ENCODE measurements at places on chromosomes 2 and 18.

DNA sequence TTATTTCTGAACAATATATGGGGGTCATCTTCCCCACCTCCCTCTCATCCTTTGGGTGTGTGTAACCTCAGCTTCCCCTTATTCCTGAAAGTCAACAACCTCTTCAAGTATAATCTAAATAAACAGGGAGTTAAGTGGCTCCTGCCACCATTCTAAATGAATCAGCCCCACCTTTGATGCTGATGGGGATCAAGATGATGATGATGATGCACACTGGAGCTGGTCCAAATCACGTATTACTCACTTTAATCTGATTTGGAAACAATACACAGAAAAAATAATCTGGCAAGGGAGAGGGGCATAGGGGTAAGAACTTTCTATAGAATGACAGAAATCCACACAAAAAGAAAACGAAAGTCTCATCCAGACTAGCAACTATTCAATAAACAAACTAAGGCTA, 7.1 kb downstream of the ACVR1 start:
- no peak for DNase-seq

DNA sequence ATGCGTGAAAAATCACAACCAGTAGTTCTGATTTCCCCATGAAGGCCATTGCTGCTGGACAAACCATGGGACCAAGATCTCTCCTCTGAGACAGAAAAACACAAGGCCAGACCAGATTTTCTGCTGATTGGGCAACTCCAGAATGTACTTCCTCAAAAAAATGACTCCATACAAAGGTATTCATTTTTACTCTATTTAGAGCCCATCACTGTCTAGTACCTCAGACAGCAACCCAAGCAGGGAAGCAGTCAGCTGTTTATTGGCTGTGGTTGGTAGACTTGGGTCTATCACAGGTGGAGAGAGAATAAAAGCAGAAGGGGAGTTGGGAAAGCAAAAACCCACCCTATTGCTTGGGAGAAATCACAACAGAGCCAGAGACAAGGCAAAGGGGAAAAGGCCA, 219.9 kb downstream of the PIK3C3 start:
- no peak for DNase-seq

DNA sequence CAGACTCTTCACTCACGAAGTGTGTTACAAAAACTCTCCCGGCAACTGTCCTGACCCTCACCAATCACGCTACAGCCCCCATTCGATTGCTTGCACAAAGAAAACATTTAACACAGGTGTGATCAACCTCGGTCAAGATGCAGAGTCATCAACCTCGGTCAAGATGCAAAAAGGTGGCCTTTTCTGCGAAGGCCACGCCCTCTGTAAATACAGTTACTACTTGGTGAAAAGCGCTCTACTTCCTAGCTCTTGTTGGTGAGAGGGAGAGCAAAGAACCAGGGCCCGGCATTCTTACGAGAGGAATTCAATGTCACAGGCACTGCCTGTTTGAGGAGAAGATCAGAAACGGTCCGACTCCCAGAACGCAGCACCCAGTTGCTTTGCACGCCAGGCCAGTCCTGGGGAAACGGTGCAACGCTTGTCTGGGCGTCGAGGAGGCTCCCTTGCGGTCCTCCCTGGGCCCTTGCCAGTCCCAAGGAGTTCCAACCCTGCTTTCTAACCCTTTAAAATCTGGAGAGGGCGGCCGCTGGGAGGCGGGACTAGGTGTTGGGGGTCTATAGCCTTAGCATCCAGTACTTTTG, 1.9 kb downstream of the PIEZO2 start:
- DNase-seq, result no peak

- no peak for DNase-seq
Observed at GRCh38 chr2:240640939-240641338, 15.7 kb downstream of the GPR35 start.

GRCh38 chr2:88161446-88162244, 8.5 kb upstream of the THNSL2 start:
- DNase-seq, result no peak

GRCh38 chr2:715854-716560, 38.8 kb upstream of the TMEM18 start:
- no peak for DNase-seq

- DNase-seq, result no peak
Observed at GRCh38 chr2:4408321-4408720, 704.9 kb downstream of the DCDC2C start.

DNA sequence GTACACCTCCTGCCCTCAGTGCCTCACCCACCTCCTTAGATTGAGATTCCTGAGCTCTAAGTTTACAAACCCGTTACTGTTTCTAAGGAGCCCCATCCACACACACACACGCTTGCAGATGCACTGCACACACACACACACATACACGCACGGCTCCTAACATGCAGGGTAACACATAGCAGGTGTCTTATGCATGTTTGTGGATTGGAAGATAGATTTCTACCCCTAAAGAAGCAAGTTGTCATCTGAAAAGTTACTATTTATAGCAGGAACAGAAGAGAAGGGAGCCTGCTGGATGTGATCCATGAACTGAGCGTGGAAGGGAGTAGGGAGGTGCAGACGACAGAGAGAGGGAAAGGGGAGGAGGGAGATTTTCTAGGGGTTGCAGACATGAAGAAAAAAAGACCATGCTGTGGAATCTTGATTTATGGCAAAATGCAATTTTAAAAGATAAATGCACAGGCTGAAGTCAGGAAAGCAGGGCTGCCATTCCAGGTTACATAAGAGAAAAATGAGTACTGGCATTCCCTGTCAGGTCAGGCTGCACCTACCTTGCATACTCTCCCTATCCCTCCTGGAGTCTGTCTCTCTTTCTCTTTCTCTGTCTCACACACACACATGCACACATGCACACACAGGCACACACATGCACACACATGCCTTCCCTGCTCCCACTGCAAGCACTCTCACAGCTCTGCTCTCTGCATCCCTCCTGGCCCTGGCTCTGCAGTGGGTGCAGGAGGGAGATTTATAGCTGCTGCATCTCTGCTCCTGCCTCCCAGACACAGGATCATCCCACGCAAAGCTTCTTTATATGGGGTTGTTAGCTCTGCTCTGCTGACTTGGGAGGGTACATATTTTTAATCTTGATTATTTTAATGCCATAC, 192.6 kb upstream of the MYT1L start:
- no peak for DNase-seq

GRCh38 chr2:9473308-9473984, 905 bp upstream of the IAH1 start:
- peak; percentile 33 for DNase-seq

DNA sequence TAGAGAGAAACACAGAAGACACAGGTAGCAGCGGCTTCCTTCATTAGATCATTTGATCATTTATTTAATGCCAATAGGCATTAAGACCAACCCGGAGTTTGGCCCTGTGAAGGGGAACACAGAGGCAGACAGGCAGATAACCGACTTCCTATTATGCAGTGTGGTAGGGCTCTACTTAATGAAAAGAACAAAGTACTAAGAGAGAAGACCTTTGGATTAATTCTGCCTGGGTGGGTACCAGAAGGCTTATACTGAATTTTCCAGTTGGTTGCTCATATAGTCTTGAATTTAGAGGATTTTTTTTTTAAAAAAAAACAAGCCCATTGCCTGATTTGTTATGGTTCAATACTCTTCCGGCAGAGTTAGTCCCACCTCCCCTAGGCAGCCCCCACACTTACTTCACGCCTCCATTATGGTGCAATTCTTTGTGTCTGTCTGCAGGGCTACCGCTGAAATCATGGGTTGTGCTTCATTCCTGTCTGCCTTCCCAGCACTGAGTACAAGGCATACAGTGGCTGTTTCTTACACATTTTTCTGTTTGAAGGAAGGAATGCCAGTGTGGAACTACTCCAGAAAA, 244.3 kb upstream of the APCDD1 start:
- no peak for DNase-seq

GRCh38 chr18:4765401-4765800, 310.3 kb upstream of the DLGAP1 start:
- no peak for DNase-seq

- no peak for DNase-seq
Observed at GRCh38 chr2:27502142-27502541, 5.5 kb downstream of the GCKR start.

DNA sequence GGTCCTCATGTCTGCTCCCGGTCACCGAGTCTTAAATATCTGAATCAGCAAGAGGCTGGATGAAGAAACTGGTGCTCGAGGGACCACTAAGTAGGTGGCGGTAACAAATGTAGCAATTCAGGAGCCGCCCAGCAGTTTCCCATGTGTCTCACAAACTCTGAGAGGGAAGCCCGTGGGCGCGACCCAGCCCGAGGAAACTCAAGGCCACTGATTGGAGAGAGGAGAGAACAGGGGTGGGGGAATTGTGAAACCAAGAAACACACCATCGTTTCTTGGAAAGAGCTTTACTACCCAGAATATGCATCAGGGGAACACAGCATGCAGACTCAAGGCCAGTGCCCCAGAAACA, 10.8 kb downstream of the MLPH start:
- DNase-seq, result no peak

DNA sequence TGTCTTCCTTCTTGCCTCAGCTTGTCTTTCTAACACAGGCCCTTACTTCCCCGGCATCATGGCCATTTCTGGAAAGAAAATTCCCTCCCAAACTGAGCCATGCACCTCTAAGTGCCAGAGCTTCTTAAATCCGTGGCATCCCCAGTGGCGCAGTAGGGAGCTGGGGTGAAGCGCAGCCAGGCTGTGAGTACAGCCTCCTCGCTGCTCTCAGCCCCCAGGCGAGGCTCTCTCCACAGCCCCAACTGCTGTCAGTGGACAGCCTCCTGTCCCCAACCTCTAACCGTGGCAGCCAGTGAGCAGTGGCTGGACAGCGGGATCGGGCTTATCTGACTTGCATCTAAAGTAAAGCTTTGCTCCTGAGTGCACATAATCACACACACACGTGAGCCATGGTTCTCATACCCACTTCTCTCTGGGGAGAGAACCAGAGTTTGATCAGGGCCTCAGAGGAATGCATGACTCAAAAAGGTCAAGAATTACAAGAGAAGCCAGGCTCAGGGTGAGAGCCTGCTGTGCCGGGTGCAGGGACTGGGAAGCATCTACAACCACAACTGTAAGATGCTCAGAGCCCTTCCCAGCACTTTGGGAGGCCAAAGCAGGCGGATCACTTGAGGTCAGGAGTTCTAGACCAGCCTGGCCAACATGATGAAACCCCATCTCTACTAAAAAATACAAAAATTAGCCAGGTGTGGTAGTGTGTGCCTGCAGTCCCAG, 50.7 kb downstream of the SFXN5 start:
- no peak for DNase-seq

DNA sequence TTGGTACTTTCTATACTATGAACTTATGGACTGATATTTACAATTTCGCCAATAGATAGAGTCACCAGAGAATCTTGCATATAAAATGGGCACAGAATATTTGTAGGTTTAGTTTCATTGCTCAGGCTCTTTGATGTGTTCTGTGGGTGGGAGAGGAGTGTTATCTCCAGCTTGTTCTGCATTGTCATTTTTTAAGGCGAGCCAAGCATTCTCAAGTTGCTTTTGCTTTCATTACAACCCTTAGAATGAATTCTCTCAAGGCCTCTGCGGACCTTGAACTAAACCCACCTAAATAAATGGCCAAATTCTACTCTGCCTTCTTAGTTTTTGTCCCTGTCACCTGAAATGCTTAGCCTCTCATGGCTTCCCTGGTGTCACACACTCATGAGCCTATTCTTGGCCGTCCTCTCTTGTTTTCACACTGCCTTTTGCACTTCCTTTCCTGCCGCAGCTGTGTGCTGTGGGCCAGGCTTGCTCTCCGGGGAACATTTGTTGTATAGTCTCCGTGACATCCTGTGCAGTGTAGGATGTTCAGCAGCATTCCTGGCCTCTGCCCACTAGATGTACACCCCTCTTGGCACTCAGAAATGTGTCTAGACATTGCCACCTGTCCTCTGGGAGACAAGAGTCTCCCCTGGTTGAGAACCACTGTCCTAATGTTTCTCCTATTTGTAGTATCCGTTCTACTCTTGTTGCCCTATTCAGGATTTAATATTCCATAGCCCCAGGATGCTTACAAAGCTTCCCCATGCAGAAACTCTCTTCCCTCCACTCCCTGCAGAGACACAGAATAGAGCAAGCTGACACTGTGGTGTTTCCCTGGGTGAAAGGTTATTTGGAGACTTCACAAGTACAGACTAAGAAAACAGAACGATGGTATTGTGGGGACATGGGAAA, 255.6 kb downstream of the PTPRM start:
- DNase-seq, result no peak

DNA sequence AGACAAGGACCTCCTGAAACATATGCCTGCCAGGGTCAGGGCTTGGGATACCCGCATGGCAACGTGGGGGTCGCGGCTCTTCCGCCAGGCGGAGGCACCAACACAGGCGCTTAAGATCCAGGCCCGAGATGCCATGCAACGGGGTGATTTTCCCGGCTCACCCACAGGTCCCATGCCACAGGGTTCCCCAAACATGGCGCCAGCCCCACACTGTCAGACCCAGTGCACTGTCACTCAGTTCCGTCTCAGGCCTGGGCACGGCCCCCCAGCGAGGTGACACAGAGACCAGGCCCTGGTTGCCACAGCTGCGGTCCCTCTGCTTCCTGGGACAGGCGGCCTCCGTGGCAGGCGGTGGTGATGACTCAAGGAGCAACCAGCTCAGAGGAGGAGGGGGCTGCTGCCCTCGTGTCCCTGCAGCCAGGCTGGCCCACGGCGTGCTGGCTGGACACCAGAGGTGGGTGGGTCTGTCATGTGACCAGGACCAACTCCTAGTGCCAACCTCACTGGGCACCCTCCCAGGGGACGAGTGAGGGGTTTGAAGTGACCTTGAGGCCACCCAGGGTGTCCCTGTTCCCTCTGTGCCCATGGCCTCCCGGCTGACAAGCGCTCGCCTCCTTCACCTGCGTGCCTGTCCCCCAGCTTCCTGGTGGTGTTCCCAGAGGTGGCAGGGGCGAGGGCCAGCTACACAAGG, 4.9 kb downstream of the PDCD1 start:
- DNase-seq, result no peak

DNA sequence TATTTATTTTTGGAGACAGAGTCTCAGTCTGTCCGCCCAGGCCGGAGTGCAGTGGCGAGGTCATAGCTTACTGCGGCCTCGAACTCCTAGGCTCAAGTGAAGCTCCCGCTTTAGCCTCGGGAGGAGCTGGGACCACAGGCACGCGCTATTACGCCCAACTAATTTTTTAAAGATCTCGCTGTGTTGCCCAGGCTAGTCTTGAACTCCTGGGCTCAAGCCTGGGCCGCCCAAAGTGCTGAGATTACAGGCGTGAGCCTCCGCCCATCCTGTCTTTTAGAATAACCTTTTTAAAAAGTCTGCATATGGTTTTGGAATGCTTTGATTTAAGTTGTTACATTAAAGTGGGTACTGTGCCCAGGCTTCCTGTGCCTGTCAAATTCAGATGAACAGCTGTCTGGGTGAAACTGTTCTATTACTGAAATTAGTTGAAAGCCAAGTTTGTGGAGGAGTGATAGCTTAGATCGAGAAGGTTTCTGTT, 944 bp downstream of the RAB3GAP1 start:
- peak; percentile 38 for DNase-seq

- DNase-seq, result no peak
Observed at GRCh38 chr2:201696151-201696659, 2.2 kb downstream of the MPP4 start.

GRCh38 chr2:237726401-237726830, 72.2 kb upstream of the RBM44 start:
- DNase-seq, result no peak
